NCI-H446 (cell line): ENCODE measurements at places on chromosomes 5 and 9.

DNA sequence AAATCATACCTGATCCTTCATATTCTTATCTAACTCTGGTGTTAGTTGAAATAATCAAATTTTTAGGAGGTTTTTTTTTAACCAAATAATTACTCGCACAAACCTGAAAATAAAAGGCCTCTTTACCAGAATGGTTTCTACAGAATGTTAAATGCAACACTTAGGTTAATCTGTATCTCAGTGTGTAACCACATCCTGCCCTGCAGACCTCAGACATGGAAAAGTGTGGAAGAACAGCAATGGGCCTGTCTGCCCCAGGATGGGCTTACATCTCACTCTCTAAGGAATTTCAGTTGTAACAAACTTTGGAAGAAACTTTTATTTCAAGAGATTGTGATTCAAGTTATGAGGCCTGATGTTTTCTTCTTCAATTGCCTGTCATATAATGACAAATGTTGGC is 32.5 kb upstream of the MIER3 start:
- no peak for DNase-seq

DNA sequence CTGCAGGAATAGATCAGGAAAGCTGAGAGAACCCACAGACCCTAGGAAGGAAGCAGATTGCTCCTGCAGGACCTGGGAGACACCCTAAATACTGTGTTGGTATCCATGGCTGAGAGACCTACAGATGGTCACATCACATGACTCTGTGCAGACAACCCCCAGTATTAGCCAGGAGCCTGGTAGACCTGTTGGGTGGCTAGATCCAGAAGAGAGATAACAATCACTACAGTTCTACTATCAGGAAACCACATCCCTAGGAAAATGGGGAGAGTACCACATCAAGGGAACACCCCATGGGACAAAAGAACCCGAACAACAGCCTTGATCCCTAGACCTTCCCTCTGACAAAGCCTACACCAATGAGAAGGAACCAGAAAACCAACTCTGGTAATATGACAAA is 24.2 kb upstream of the MELK start:
- no peak for DNase-seq

- no peak for DNase-seq
Observed at GRCh38 chr9:79809931-79810330, 238.2 kb downstream of the TLE4 start.

DNA sequence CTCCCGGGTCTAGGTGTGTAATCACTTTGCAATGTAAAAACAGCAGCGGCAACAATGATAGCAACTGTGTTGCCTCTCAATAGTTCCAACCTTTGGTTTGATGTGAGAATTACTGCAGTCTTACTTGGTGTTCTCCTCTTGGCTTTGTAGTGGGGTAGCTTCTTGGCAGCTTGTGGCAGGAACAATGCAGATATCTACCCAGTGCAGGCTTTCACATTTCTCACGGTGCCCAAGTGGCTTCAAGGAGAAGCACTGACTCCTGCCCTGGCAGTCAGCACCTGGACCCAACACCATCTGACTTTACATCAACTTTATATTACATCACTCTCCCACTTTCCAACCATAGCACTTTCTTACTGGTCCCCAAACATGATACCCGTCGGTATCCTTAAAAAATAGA is 28.4 kb upstream of the TIFAB start:
- no peak for DNase-seq

DNA sequence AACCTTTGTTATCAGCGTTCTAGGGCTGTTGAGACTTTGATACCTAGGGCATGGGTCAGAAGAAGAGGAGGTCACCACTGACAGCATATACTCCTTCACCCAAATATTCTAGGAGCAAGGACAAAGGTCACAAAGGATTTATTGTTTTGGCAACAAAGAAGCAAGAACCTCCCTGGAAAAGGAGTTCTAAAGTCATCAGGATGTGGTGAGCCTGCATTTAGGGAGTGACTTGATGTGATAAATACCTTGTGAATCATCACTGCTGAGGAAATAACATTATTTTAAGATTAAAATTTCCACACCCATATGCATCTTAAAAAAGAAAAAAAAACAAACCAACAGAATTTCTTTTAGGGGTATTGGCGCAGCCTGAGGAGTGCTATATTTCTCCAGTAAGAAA is 13.9 kb downstream of the IFNA1 start:
- no peak for DNase-seq

DNA sequence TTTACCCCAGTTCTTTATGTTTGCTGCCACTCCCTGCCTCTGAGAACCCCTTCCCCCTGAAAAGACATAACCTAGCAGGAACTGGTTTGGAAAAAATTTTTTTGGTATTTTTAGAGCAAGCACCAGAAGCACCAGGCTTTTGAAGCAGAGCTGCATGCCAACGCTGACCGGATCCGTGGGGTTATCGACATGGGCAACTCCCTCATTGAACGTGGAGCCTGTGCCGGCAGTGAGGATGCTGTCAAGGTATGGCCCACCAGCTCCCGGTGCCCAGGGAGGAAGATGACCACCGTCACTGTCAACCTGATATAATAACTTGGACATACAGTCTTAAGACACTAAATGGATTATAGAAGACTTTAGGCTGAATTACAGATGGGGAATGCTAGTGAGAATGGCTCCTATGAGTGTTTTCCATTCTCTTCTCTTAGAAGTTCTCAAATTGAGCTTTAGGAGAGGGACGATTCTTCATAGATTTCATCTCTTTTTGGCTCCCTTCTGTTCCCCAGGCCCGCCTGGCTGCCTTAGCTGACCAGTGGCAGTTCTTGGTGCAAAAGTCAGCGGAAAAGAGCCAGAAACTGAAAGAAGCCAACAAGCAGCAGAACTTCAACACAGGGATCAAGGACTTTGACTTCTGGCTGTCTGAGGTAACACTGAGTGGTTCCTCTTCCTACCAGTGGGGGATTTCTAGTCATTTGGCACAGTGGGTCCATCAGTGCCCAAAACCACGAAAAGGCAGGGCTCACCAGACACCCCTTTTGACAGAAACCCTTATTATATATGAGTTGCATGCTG is 44.9 kb downstream of the DYNC2I2 start:
- no peak for DNase-seq

DNA sequence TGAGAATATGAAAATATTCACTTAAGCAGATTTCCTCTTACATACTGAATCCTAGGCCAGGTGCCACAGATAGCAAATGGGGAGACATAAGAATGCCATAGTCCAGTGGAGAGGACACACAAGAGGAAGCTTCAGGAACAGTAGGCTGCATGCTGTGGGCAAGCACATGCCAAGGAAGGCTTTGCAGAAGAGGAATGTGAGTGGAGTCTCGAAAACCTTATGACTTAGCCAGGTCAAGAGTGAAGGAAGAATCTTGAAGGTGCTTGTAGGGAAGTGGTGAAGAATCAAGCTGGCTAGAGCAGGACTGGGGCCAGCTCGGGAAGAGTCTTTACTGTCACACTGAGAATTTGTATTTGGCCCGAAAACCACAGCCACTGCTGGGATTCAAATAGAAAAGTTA is 20.4 kb downstream of the RPS23 start:
- no peak for DNase-seq

- no peak for DNase-seq
Observed at GRCh38 chr5:103425686-103426454, 136.7 kb downstream of the NUDT12 start.

- DNase-seq, result no peak
Observed at GRCh38 chr9:99785010-99785590, 36.6 kb upstream of the NR4A3 start.

DNA sequence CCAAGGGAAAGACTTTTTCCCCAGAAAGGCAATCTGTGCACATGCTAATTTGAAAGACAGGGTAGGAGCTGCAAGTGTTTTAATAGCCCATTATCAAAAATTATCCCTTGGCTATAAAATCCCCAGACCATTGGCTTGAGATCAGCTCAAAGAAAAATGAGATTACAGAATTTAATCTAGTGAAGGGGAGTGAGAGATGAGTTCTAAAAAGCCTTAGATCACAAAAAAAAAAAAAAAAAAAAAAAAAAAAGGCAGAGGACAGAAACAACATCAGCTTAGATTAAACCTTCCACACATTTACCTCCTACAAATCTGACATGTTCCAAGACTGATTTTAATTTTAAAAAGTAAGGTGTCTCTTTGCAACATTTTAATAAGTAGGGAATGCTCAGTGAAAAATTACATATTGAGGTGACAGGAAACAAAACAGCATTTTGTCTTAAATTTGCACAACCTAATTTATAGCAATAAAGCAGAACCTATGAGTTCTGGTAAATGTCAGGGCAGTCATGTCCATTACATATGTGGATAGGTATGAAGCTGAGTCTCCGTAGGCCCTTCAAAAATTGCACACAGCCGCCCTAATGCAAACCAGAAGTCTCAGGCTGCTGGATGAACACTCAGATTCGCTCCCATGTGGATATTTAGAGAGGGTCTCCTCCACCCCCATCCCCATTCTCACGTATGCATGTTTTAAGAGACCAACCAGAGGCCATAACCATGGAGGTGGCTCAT is 43.4 kb downstream of the NFIB start:
- no peak for DNase-seq

DNA sequence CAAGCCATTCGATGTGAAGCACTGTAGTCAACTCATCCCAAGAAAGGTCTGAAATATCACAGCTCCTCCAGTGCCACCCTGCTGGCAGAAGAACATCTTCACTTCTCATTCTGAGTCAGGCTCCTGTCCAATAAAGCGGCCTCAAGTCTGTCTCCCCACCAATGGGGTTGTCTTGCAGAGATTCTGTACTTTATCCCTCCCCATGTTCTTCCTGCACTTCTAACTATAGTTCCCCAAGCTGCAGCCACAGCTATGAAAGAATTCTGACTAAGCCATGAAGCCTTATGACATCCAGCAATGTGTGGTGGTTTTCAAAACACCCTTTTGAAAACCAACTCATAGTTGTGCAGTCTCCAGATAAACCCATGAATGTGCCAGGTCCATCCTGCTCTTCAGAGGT is 6.8 kb downstream of the MACROH2A1 start:
- no peak for DNase-seq

GRCh38 chr5:180423598-180423997 is 70.5 kb upstream of the GFPT2 start:
- no peak for DNase-seq

- no peak for DNase-seq
Observed at GRCh38 chr5:181207214-181207959, 2.4 kb upstream of the TRIM7 start.

GRCh38 chr5:145243016-145243415 is 592.1 kb downstream of the PRELID2 start:
- DNase-seq, result peak; percentile 44

GRCh38 chr9:91395553-91396471 is 27.8 kb downstream of the NFIL3 start:
- no peak for DNase-seq

DNA sequence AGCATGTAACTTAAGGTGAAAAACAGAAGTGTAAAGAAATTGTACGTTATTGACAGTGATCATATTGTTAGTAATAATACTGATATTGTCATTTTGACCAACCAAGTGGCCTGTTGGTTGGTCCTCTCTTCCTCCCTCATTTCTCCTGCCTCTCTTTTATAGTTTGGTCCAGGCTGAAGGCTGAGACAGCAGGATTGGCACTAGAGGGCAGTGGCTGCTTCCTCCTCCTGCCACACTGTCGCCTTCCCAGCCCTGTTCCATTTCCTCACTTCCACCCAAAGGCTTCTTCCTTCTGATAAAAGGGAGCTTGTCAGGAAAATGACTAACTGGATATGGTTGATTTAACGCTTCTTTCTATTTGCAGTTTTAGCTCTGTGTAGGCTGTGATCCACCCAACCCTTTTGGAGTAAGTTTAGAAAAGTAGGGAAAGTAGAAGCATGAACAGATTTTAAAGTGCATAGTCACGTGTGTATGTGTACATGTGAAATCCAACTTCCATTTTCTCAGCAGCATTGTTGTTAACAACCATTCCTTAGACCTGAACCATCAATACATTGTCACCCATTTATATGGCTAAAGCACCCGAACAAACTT is 35.6 kb downstream of the PTCD2 start:
- DNase-seq, result peak; percentile 48

DNA sequence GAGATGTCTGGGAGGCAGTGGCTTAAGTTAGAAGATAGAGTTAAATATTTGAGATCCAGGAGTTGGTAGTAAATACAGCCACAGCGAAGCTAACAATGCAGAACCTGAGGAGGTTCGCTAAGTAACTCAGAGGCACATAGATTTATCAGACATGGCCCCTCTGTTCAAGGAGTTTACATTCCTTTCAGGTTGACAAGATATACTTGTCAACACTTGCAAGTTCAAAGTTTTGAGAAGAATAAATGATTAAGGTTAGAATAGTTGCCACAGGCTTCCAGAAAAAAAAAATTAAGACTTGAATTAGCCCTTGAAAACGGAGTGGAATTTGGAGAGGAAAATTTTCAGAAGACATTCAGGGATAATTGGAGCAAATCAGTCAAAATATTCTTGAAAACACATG is 658.3 kb upstream of the WWC1 start:
- no peak for DNase-seq

DNA sequence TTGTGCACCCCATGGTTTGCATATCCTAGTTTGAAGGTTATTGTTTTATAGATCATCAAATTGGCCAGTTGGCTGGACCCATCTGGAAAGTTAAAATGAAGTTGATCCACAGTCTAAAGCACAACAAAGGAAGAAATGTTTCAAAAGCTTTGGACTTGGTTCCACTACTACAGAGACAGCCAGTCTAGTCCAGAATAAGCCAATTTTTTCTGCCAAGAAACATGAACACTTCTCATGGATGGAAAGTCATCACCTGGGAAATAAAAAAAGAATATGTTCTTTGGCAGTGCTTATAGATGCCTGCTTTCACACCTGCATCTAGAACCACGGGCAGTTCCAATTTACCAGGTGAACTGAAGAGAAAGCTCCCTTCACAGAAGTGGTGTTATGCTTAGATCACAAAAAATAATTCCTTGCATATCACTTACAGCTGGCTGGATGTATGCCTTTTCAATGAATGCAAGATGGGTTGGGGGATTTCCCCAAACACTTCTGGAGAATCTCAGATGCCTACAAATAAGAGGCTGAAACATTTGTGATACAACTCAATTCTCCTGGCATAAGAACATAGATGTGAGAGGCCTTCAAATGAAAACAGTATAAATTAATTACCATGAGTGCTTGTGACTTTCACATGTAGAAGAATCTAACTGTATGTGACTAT is 26.9 kb downstream of the C9 start:
- no peak for DNase-seq

DNA sequence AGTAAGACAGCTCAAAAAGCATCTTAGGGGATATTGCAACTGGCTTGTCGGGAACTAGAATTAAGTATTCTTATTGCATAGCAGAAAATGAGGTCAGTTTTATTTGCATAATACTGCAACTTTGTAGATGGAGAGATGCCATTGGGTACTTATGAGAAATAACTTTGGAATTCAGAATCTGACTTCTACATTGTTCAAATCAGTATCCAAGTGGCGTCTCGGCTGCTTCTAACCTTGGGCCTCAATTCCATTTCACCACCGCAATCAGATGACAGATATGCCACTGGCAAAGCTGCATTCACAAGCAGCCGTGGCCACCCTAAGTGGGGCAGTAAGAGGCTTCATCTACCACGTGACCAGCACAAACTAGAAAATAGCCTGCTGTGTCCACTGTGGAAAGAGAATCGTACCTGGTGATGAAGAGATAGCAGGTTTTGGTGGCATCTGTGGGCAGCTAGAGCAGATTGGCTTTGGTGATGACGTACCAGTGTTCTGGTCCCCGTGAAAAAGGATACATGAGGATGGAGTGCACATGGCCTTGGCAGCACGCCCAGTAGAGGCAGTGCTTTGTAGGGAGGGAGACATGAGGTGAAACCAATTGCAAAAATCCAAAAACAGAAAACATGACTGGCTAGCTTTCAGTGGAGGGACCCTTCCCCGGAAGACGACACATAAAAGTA is 116.6 kb downstream of the KLHL3 start:
- peak; percentile 31 for DNase-seq
